Hindlimb muscle (tissue), 1 donor: ENCODE measurements at places on chromosomes 1 and 21.
A peak's percentile ranks its signal among the peaks of the same experiment; 100 is the strongest.

DNA sequence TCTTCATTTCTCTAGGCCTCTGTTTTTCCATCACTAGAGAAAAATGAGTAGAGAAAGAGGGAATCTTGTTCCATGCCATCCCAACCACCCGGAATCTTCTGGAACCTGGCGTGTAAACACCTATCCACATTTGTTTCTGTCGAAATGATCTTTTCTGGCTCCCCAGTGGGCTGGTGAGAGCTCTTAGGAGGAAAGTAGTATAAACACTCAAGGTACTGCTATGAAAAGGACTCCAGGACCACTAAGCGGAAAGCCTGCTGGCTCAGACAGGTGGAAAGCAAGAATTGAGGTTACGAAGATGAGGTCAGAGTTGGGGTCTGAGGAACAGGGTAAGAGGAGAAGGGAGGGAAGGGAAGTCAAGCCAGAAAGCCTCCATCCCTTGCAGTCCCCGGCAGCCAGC, 90.8 kb downstream of the PLXNA2 start:
- no peak for DNase-seq

DNA sequence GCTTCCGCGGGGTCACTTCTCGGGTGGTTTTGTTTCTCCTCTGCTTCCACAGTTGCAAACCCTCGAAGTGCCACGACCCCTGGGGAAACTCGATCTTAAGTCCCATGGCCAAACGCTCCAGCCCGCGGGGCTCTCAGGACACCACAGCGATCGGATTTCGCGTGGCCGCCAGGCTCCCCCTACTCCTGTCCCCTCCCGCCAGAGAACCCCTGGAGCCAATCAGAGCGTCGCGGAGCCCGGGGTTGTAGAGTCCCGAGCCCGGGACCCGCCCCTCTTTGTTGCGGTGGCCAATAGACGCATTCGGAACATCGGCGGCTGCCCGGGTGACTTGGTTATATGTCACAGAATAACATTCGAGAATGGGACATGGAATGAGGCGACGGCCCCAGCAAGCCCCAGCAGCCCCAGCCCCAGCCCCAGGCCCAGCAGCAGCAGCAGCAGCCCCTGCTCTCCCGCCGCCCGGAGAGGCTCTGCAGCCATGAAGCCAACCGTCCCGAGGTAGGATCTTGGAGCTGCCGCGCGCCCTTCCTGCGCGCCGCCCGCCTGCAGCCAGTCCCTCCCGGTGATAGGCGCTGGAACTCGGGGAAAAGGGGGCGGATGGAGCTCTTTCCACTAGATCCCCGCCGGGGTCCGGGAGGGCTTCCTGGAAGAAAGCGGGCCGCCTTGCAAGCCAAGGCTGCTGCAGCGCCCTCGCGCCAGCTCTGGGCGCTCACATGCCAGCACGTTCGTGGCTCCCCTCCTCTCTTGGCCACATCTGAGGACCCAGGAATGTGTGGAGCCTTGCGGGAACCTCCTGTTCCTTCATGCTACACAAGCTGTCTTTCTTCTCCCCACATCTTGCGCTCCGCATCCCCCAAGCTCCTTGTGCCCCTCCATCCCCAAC, at the start of gene VASH2:
Gene VASH2, plus strand, starts transcription at position 299 of the 883 bp plus-strand sequence. CDS start 1,002 bp downstream, outside the sequence.
- peak; percentile 94 for DNase-seq

- DNase-seq, result no peak
These were observed 287.5 kb downstream of the HLX start for GRCh38 chr1:221166559-221167318.

GRCh38 chr1:240575981-240576662, 35.8 kb downstream of the GREM2 start:
- DNase-seq, result peak; percentile 42

DNA sequence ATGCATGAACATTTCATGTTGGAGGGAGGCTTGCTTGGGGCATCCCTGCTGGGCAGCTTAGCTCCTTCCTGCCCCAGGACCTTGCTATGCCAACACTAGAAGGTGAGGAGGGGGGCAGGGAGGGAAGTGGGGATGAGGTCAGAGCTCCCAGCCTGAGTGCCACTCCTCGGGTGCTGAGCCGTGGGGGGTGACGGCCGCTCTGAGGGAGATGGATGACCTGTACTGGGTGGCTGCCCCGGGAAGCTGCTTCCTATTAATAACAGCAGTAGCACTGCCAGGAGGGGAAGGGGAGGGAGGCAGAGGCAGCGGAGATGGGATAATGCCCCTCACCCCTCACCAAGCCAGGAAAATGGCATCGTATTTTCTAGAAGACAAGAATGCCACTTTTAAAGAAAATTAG, 60.6 kb downstream of the UBIAD1 start:
- DNase-seq, result no peak

GRCh38 chr1:233121947-233122559, 171.6 kb downstream of the NTPCR start:
- DNase-seq, result no peak

GRCh38 chr1:24992124-24992760, 62.2 kb upstream of the RUNX3 start:
- no peak for DNase-seq

DNA sequence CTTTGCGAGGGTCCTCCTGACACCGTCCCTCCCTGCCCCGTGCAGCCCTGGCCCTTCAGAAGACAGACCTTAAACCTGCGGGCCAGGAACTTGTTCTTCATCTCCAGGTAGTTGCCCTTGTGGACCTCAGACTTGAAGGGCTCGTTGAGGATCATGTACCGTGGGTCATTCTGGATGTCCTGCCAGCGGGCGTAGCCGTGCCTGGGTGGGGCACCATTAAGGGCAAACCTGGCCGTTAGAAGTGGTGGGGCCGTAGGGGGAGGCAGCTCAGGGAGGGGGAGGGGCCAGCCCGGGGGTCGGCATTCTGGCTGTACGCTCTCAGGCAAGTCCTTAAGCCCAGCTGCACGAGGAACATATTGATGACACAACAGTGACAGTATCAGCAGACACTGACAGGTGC, 64.6 kb downstream of the KCNAB2 start:
- no peak for DNase-seq

- DNase-seq, result no peak
These were observed 8.2 kb downstream of the HAPLN2 start for GRCh38 chr1:156627313-156627880.

- peak; percentile 55 for DNase-seq
These were observed 5.5 kb upstream of the MTMR11 start for GRCh38 chr1:149942207-149942606.

GRCh38 chr1:5119366-5120234, 465.2 kb downstream of the AJAP1 start:
- no peak for DNase-seq

DNA sequence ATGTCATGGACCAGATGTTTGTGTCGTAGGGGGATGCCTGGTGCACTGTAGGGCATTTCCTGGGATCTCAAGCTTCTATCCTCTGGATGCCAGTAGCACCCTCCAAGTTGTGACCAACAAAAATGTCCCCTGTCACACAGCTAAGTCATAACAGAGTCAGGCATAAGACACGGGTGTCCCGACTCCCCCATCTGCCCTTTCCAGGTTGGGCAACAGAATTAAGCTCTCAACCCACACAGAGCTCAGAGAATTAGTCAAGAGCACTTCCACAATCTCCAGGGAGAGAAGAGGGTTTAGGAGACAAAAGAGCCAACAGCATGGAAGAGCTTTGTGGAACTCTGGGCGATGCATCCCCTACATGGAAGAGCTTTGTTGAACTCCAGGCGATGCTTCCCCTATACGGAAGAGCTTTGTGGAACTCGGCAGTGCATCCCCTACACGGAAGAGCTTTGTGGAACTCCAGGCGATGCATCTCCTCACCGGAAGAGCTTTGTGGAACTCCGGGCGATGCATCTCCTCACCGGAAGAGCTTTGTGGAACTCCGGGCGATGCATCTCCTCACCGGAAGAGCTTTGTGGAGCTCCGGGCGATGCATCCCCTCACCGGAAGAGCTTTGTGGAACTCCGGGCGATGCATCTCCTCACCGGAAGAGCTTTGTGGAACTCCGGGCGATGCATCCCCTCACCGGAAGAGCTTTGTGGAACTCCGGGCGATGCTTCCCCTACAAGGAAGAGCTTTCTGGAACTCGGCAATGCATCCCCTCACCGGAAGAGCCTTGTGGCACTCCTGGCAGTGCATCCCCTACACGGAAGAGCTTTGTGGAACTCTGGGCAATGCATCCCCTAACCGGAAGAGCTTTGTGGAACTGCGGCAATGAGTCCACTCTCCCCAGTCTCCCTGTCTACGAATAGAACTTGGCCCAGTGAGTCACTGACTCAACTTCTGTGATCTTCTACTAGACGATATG, 422.7 kb downstream of the KIF26B start:
- DNase-seq, result no peak

DNA sequence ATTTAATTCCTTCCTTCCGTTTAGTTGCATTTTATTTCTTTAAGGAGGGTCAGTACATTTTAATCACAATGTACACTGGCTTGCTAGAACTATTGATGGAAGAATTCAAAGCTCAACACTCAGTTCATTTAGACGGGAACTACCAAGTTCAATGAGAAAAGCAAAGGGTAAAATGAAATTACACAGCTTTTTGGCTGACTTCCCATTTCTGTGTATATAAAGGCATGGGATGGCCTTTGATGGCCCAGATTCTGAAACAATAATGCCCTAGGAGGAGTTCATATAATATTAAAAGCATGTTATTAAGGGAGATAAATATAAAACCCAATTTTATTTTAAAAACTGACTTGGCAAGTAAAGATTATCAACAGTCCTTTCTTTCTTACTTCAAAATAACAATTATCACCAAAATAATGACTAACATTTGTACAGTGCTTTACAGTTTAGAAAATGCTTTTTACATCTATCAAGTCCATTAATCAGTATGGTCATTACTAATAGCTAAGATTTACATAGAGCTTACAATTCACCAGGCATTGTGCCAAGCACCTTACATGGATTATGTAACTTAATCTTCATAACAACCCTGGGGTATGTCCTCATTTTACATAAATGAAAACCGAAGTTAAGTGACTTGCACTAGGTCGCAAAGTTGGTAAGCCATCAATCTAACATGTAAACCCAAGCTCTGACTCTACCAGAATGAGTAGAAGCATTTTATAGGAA, 402.4 kb downstream of the OMA1 start:
- DNase-seq, result no peak
